ENCODE measurements at places on chromosomes 1 and 21.

DNA sequence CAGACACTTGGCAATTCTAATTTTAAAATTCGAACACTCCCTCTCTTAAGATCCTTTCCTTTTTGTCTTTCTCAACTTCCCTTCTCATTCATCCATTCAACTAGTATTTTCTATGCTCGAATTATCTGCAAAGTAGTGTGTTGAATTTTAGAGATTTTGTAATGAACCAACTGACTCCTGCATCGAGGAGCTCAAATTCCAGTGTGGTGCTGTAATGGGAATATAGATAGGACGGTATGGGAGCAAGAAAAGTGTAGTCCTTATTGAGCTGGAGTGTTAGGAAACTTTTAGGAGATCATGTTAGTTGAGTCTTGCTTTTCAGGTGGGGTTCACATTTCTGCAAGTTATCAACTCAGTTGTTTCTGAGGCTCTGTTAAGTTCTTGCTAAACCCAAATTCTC, 897.5 kb downstream of the TTLL7 start:
- DNase-seq, result no peak

GRCh38 chr1:218361298-218362065, 16.3 kb downstream of the TGFB2 start:
- DNase-seq, result no peak

DNA sequence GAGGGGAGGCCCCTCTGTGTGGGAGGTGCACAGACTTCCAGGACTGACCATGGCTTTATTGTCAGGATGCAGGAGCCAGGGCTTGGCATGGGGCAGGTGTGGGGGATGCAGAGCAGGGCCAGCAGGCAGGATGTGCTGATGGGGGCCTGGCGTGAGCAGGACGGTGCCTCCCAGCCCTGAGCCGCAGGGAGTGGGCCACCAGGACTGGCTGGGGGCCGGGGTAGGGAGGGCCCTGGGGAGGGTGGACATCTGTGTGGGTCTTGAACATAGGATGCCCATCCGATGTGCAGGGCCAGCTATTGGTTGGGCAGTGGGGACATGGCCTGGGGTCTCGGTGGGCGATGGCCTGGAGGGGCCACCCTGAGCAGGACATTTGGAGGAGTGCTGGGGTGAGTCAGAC, 15.6 kb downstream of the PRMT2 start:
- DNase-seq, result no peak

GRCh38 chr1:28648008-28648473, 359 bp upstream of the RNU11 start:
- peak; percentile 67 for DNase-seq

- no peak for DNase-seq
Observed at GRCh38 chr1:89527750-89528381, 3.2 kb downstream of the LRRC8B start.

- DNase-seq, result no peak
Observed at GRCh38 chr1:240190881-240191401, 99.3 kb downstream of the FMN2 start.

GRCh38 chr1:193249187-193249586, 62.8 kb upstream of the B3GALT2 start:
- no peak for DNase-seq

DNA sequence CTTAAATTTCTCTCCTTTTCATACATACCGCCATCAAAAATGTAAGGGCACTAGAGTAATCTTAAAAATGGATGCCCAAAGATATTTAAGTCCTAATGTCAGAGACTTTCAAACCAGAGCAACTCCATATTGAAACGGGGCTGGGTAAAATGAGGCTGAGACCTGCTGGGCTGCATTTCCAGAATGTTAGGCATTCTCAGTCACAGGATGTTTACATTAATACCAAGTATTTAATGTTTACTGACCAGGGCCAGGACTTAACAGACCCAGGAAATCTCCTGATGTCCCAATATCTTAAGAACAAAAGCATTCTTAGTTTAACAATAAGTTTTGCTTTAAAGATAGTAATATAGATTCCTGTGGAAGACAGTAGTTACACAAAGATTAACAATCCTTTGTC, 563.9 kb upstream of the BEND5 start:
- no peak for DNase-seq

- DNase-seq, result no peak
Observed at GRCh38 chr21:36694593-36695282, 4.2 kb upstream of the SIM2 start.

- DNase-seq, result no peak
Observed at GRCh38 chr1:210294999-210295745, 33.5 kb upstream of the HHAT start.

Measured in iPS DF 6.9 (cell line).